ENCODE measurements at places on chromosomes 5 and 9.

GRCh38 chr5:54324651-54325271 is 14.4 kb upstream of the ARL15 start:
- no peak for DNase-seq

GRCh38 chr5:6140219-6140618 is 238.1 kb downstream of the MED10 start:
- DNase-seq: no peak

DNA sequence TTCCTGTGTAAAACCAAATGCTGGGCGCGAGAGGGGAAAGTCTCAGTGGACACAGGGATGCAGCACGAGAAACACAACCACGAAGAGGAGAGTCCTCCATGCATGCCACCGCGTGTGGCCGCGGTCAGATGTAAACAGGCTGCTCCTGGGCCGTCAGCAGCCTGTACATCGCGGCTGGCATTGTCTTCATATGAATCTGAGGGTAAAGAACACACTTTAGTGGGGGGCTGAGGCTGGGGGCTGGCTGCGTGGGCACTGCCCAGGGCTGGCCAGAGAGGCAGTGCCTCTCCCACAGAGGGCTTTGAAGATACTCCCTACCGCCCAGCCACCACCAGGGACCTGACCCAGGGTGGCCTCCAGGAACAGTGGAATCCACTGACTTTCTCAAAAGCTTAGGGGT is 106.2 kb downstream of the ENTREP1 start:
- no peak for DNase-seq

GRCh38 chr9:71072587-71072986 is 48.8 kb downstream of the TRPM3 start:
- no peak for DNase-seq

DNA sequence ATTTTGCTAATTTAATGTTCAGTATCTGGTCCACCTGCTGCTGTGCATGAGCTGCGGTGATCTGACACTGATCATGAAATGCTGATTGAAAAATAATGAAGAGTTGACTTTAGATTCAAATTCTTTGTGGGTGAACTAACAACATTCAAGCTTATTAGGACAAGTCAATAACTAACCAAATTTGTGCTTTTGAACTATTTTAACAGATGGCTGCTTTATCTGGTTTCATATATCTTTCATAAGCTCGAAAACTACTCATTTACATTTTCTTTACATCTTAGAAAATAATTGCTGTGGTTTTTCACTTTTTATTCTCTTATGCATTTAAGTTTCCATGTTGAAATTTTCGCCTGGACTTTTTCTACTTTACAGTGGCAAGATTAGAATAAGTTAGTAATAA is 274.8 kb upstream of the CCNG1 start:
- DNase-seq: no peak

GRCh38 chr9:10674586-10674985 is 61.8 kb upstream of the PTPRD start:
- DNase-seq: no peak

GRCh38 chr5:639253-639530 is 27.1 kb downstream of the CEP72 start:
- no peak for DNase-seq

DNA sequence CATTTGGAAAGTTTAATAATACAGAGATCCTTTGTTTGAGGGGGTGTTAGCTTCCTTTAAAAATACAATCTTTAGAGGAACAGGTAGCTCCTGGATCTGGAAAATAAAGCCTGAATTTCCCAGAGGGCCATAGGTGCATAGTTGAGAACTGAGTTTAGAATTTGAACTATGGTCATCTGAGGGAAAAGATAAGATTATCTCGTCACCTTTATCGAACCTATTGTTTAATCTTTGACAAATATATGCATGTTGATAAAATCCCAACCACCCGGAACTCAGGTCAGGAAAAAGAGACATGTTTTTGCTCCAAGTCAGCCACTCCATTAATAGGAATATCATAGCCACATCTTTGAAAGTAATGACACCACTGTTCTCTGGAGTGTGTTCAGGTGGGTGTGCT is 91.7 kb upstream of the FAM169A start:
- no peak for DNase-seq

GRCh38 chr5:181217803-181218062 is 5.3 kb upstream of the TRIM41 start:
- no peak for DNase-seq

DNA sequence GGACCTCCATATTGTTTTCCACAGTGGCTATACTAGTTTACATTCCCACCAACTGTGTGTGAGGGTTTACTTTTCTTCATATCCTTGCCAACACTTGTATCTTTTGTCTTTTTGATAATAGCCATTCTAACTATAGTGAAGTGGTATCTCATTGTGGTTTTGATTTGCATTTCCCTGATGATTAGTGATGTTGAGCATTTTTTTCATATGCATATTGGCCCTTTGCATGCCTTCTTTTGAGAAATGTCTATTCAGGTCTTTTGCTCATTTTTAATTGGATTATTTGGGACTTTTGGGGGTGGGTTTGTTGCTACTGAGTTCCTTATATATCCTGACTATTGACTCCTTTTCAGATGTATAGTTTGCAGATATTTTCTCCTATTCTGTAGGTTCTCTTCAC is 44.4 kb downstream of the FEM1C start:
- DNase-seq: no peak

GRCh38 chr9:72431036-72431435 is 66.0 kb upstream of the ZFAND5 start:
- DNase-seq: no peak

DNA sequence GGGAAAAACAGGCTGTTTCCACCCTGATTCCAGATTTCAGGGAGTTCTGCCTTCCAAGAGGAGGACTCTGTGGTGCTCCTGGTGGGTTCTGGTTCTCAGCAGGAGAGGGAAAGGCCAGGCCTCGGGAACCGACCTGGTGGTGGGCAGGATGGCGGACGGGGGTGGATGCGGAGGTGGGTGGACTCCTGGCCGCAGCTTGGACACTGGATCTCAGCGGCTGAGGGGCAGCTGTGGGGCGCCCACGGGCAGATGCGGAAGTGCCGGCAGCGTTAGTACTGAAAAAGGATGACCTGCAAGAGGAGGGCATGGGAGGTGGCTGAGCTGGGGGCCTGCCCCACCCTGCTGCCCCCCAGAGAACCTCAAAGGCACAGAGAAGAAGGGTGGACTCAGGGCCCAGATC is 24.3 kb downstream of the LHX6 start:
- DNase-seq: no peak

DNA sequence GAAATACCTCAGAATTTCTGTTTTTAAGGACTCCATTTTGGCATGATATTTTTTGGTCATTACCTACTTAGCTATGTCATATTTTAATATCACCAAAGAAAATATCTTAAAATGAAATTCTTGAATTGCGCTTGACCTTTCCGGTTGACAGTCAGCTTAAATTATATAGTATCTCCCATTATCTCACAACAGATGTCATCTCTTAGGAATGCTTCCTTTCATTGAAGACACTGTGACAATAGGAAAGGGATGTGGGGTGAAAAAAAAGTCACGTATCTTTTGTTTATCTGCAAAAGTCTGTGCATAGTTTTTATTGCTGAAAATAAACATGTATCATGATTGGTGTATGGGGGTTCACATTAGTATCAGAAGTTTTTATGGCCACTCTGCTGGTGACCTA is 105.8 kb downstream of the INVS start:
- DNase-seq: no peak

GRCh38 chr9:135590486-135591079 is 29.0 kb downstream of the PAEP start:
- DNase-seq: no peak

DNA sequence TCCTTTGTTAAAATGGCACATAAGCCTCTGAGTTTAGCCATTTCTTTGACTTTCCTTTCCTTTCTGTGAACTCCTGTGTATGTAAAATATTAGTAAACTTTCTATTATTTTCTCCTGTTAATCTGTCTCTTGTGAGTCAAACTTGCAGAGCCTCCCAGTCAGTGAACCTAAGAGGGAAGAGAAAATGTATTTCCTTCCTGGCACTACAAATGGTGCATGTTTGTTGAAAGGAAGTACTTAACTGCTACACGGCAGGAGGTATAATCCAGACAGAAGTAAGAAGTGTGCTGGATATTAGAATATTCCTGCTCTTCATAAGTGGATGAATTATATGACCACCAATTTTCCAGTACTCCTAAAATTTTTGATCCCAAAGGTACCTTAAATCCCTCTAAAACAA is 23.0 kb downstream of the CTSL start:
- no peak for DNase-seq

DNA sequence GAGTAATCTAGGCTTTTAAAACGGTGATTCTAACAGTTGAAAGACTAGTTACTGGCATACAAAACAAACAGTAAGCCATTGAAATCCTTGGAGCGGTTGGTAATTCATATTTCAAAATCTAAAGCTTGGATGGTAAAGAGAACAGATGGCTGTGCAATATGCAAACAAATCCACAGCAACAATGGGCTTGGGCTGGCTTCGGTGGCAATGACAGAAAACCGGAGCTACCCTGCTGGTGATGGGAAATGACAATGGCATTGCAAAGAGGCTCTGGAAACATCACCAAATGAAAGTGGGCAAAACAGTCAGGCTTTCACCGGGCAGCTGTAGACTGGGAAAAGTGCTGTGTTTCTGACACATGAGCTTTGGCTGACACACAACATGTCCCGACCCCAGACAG is 42.2 kb downstream of the MED27 start:
- DNase-seq: peak; percentile 77

GRCh38 chr5:32733590-32734340 is 22.6 kb downstream of the NPR3 start:
- no peak for DNase-seq

DNA sequence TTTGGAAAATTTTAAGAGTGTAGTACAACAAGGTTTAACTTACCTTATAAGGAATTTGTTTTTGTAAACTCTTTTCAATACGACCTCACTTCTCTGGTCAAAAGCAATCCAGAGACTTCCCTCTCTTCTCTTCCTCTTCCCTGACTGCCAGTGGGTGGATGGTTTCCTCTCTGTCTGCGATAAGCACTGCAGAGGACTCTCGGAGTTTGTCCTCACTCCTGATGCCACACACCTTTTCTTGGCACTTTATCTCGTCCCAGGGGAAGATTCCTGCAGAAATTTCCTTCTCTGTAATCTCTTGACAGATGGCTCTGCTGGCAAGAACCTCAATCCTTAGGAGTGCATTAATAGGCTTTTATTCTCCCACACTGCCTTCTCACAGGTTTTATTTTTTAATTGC is 641.6 kb downstream of the NR2F1-AS1 start:
- peak; percentile 96 for DNase-seq

DNA sequence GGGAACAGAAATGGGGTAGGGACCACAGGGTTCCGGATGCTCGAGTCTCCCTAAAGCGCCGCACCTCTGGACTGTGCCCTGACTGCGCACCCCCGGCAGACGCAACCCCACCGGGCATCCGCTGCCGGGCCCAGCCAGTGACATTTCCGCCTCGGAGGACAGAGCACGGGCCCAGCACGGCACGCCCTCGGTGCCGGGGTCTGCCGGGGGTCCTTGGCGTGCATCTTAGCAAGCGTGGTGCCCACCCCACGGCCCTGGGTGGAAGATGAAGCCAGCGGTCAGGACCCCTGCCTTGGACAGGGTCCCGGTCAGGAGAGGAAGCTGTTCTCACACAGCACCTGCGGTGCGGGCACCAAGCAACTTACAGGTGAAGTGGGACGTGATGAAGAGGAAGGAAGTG is 7.1 kb downstream of the INPP5E start:
- no peak for DNase-seq

GRCh38 chr5:134145779-134146581 is 30.8 kb downstream of the SKP1 start:
- DNase-seq: no peak
